Endodermal cell (in vitro differentiated cells): ENCODE measurements at places on chromosomes 2 and 18.

DNA sequence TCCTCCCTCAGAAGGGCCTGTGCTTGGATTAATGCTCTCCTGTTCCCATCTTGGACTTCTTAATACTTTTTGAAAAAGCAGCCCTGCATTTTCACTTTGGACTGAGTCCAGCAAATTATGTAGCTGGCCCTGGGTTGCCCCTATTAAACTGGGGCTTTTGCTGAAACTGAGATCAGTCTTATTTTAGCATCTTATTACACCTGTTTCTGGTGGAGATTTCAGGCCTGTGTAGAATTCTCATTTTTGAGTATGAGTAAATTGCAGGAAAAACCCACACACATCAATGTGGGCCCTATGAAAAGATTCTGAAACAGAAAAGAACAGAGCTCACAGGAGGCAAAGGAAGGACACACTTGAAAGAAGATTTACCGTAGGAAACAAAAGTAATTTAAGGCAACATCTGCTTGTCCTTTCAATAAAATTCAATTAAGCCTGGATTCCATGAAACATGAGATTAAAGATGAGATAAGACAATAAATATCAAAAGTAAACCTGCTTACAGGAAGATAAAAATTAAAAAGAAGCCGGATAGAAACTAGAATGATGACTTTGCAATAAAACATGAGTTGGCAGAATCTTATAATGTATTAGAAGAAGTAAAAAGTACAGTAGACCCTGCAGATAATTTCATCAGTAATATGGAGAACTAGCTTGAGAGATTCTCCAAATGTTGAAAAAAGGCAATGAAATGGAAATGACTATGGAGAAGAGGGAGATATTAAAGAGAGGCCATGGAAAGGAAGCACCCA, 90.7 kb upstream of the GCFC2 start:
- no peaks in the 10 kb centered on the region for H3K27me3 ChIP-seq
- no peak overlapping the region for H3K27ac ChIP-seq
- H3K4me1 ChIP-seq = no peaks in the 10 kb centered on the region
- DNase-seq = no peak
- H3K36me3 ChIP-seq = no peaks in the 10 kb centered on the region

GRCh38 chr2:173881886-173882285, 83.3 kb downstream of the SP3 start:
- no peaks in the 10 kb centered on the region for H3K36me3 ChIP-seq
- H3K27me3 ChIP-seq = no peaks in the 10 kb centered on the region
- DNase-seq = no peak
- H3K27ac ChIP-seq = no peak overlapping the region
- no peaks in the 10 kb centered on the region for H3K4me1 ChIP-seq
- H3K4me3 ChIP-seq = no peak overlapping the region

GRCh38 chr2:67600222-67600871, 203.2 kb downstream of the ETAA1 start:
- no peak overlapping the region for H3K4me3 ChIP-seq
- no peaks in the 10 kb centered on the region for H3K27me3 ChIP-seq

GRCh38 chr18:38751898-38752297, 1186.3 kb upstream of the CELF4 start:
- no peak overlapping the region for H3K4me3 ChIP-seq
- no peak for DNase-seq
- H3K36me3 ChIP-seq = no peaks in the 10 kb centered on the region
- H3K27me3 ChIP-seq = no peaks in the 10 kb centered on the region
- H3K4me1 ChIP-seq = no peaks in the 10 kb centered on the region

GRCh38 chr2:35160871-35161270, 1194.7 kb upstream of the CRIM1 start:
- no peaks in the 10 kb centered on the region for H3K4me1 ChIP-seq
- H3K4me3 ChIP-seq = no peak overlapping the region
- no peaks in the 10 kb centered on the region for H3K27me3 ChIP-seq
- H3K36me3 ChIP-seq = no peaks in the 10 kb centered on the region
- no peak overlapping the region for H3K27ac ChIP-seq
- DNase-seq = no peak

DNA sequence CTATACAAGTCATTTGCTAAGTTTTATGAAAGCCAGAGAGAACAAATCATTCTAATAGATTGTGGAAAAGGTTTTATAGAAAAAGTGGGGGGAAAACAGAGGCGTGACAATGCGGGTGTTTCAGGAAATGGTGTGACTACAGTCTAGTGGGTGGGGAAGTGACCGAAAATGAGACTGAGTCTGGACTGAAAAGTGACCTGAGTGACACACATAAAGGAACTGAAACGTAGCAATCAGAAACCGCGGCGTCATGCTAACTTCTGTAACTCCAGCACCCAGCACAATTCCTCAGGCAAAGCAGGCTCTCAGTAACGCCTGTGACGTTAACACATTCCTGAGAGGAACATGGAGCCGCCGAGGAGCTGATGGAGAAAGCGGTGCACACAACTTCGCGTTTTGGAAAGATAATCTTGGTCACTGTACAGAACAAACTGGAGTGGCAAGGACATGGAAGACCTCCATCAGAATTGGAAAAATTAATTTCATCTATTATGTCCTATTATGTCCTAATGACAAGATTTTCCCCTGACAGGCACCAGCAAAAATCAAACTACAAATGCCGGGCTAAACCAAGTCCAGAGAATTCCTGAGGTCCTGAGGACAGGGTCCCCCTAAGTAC, 1.4 kb upstream of the CD226 start:
- no peaks in the 10 kb centered on the region for H3K36me3 ChIP-seq
- peak; percentile 52 for DNase-seq
- H3K4me3 ChIP-seq = no peak overlapping the region
- no peak overlapping the region for H3K27ac ChIP-seq
- H3K4me1 ChIP-seq = no peaks in the 10 kb centered on the region
